OCI-M1 (cell line): ENCODE measurements at places on chromosomes 12 and 14.

DNA sequence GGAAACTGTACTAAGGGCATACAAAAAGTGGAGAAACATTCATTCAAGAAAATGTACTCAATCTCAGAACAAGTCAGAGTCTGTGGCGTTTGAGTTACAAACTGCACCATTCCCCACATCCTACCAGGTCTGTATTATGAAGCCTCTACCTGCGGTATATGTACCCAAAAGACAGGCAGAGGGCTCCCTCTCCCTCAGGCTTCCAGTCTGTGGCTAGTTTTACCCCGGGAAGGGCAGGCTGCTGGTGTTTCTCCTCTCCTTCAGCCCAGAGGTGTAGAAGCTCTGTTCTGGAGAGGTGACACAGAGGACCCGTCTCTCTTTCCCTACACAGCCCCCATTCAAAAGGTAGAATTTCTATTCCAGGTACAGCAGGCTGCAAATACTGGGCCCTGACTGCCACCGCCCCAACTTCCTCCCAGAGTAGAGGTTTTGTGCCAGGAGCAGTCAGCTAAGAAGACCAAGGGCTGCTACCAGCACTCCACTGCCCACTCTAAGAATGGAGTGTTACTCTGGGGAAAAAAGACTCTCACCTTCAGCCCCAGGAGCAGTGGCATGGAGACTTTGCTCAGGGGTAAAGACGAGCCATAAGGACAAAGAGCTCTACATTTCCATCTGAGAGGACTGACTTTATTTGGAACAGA lies 39.4 kb downstream of the PARP11 start:
- no peak for DNase-seq

DNA sequence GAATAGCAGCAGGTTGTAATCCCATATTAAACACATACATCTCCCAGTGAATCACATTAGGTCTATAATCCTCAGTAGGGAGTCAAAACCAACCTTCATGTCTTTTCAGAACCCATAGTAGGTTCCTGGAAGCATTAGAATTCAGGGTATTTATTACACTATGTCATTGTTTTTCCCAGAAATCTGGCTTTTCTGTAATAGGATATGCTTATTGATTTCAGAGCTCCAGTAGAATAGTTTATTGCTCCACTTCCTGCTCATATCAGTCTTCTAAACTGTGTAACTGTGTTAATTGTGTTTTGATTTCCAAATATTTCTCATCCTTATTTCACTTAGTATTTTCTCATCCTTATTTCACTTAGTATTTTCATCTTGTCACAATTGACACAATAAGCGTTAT lies 268.0 kb downstream of the CCDC59 start:
- DNase-seq: peak; percentile 24

DNA sequence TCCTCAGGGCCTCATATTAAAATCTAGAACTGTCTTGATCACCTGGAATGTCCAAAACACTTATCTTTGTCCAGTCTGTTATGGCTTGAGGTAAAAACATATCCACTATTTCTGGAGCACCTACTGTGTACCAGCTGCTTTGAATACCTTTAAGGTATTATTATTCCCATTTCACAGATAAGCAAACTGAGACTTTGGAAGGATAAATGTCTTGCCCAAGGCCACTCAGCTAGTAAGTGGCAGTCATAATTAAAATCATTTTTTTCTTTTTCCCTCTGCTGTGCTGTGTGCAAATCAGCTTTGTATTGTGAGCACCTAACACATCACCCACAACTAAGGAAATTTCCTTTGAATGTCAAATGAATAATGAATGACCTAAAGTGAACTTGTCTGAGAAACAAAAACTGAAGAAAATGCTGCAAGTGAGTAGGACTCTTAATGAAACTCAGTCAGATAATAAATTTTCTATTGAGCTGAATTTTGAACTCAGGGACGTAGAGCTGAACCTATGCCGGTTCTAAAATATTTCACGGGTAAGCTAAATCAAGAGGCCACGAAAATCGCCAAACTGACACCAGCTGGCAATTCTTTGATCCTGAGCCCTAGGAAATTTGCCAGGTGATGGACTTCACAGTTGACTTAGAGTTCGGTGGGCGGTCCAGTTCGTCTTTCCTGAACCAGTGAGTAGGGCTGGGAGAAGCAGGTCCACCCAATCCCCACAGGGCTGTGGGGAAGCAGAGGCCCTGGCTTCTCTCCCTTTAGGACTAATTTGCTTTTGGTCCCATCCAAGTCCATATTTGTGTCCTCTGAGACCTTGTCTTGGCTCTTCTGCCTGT lies 159.7 kb upstream of the PWP1 start:
- no peak for DNase-seq

GRCh38 chr14:103538291-103539055 lies 9.5 kb downstream of the TRMT61A start:
- DNase-seq: no peak

- peak; percentile 71 for DNase-seq
Measured at GRCh38 chr14:54902521-54903420, at the start of gene GCH1. GCH1 (minus strand) TSS chr14:54902826; CDS start chr14:54902663, 163 bp downstream.

- peak; percentile 97 for DNase-seq
Measured at GRCh38 chr12:108855284-108856169, 1.9 kb downstream of the SSH1 start.

- DNase-seq: no peak
Measured at GRCh38 chr12:107165581-107165980, 72.2 kb upstream of the CRY1 start.

DNA sequence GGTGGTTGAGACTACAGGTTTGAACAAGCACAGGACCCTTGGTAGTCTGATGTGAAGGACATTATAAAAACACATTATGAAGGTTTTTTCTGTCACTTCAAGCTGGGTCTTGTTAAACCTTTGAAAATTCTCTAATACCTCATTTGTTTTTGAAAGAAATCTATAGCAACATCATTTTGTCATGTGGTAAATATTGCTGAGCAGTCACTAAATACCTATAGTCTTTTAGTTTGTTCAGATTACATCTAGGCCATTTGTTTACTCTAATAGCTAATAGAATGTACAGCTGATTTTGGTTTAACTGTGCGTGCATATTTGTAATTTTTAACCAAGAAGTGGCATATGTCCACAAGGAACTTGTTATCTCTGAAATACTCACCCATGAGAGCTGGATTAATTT lies 2.9 kb downstream of the PPM1A start:
- no peak for DNase-seq

- DNase-seq: no peak
Measured at GRCh38 chr12:12999271-12999958, 650 bp downstream of the HEBP1 start.

DNA sequence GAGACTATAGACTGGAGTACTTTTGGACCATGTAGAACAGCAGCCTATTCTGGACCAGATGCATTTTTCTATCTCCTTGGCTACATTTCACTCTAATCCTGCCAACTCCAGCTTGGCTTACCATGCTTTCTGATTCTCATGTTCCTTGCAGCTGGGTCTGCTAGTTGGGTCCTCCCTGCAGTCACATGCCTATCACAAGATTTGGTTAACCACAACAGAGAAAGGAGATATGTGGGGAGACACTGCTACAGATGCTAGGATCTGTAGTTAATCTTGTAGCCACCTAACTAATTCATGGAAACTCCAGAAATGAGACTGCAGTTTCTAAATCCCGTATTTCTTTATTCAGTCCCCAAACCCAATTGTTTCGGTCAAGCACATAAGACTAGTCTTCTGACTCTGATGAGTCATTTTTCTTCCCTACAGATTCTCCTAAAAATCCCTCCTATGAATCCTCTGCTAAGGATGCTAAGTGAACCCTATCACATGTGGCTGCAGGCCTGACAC lies 410.6 kb downstream of the DAD1 start:
- peak; percentile 80 for DNase-seq

- no peak for DNase-seq
Measured at GRCh38 chr12:12178559-12178958, 88.3 kb downstream of the LRP6 start.

DNA sequence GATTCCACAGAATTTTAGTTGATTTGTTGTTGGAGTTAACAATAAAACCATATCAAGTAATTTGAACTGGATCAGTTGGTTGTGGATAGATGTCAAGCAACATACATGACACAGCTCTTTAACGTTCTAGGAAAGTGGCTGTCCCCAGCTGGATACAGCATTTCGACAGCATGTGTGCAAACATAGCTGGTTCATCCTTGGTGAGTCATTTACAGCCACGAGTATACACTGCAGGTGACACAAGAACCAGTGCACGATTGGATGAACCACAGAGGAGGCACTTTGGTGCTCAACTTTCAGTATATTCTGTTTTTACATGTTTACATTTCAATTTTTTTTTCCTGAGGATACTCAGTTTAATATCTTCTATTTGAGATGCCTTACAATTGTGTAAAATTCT lies 242.4 kb downstream of the TMEM117 start:
- peak; percentile 39 for DNase-seq

- no peak for DNase-seq
Measured at GRCh38 chr12:24749171-24749570, 199.7 kb downstream of the BCAT1 start.

- DNase-seq: no peak
Measured at GRCh38 chr12:68131867-68132414, 27.6 kb downstream of the IFNG start.

- no peak for DNase-seq
Measured at GRCh38 chr12:92938018-92938417, 8.9 kb upstream of the EEA1 start.

GRCh38 chr12:104582739-104583138 lies 126.0 kb downstream of the CHST11 start:
- DNase-seq: no peak

- DNase-seq: no peak
Measured at GRCh38 chr12:128312661-128313060, 45.7 kb downstream of the TMEM132C start.

DNA sequence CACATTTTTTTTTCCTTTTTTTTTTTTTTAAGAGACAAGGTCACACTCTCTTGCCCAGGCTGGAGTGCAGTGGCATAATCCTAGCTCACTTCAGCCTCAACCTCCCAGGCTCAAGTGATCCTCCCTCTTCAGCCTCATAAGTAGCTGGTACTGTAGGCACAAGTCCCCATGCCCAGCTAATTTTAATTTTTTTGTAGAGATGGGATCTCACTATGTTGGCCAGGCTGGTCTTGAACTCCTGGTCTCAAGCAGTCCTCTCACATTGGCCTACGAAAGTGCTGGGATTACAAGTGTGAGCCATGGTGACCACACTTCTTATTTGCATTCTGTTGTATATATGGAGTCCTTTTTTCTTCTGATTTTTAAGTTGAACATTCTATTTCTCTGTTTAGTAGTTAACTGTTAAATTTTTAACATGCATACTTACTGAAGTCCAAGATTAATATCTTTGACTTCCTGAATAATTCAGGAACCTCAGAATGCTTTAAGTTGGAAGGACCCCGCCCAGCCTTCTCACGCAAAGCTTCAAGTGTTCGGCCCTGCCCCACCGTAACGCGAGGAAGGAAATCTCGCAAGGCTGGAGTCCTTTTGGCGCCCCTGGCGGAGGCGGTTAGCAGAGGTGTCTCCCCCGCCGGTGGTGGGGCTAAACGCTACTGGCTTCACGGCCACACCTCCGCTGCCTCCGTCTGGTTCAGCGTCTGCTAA lies 21.6 kb downstream of the SPATS2 start:
- peak; percentile 86 for DNase-seq

GRCh38 chr12:49587174-49587908 lies 18.1 kb downstream of the FAM186B start:
- no peak for DNase-seq

- DNase-seq: no peak
Measured at GRCh38 chr12:78316136-78316535, 485.4 kb downstream of the NAV3 start.

GRCh38 chr12:101826766-101827368 lies 3.9 kb downstream of the GNPTAB start:
- peak; percentile 71 for DNase-seq

DNA sequence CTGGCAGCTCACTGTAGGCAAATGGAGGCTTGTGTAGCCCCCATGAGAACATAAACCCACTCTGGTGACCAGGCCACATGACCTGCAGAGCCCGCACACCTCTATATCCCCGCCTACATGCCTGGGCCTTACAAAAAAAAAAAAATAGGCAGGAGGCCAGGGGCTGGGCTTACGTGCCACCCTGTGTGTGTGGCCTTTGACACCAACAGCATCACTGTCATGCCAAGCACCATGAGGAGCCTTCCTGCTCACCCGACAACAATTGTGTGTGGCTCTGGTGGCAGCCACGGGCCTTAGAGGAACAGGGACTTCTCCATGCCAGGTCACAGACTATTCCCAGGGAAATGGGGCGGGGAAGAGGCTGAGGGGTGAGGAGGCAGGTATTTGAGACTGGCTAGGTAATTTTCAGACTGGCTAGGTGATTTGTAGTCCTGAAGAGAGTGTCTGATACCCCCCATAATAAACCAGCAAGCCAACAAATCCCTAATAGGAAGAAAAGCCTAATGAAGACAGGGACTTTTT lies 140.0 kb downstream of the DPF3 start:
- no peak for DNase-seq

DNA sequence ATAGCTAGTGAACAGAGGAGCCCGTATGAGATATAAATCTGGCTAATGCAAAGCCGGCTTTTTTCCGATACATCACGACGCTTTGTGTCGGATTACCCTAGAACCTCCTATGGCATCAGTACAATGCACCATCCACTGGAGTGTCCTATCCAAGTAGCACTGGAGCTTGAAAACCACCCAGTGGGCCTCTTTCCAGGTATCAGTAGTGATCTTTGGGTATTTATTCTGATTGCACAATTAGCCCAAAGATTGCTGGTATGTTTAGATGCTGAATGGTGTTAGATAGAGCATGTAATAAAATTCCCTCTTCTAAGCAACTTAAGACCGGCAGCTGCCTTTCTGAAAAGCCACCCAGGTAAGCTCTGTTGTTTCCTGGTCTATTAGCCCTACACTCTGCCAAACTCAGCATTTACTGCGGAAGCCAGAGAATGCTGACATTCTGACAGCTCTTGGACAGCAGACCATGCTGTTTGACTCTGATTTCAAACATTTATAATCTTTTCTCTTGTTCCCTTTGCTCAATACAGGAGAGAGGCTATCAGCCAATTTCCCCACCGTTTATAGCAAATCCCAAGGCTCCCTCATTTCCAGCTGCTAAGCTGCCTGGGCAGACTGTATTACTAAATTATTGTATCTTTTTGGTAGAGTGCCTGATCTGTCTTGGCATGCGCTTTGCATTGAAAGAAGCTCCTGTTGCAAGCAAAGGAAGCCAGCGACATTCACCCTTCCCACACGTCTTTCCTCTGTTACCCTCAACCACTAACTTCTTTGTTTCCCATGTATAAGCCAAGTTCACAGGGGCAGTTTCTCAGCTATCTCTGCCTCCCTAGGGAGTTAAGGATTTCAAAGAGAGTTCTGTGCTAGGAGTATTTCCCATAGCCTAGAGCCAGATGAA lies 388.3 kb upstream of the GARIN6 start:
- no peak for DNase-seq

- DNase-seq: peak; percentile 32
Measured at GRCh38 chr12:55847033-55847432, 4.3 kb upstream of the MMP19 start.

DNA sequence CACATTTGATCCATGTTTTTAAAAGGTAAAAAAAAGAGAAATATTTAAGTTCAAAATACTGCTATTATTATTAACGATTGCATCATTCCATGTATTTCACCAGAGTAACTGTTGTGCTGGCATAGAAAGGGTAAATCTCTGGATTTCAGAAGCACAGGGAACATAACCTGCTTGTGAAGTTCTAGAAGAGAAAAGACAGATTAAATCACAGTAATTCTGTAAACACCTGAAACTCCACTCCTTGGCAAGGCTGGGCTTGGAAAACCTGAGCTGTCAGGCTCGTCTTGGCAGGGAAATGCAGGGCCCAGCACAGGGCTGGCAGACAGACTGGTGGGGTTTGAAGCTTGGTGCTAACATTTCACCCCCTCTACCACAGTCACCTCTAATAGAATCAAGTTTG lies 35.1 kb downstream of the SVOP start:
- DNase-seq: no peak

GRCh38 chr14:54976316-54976715 lies 50.6 kb downstream of the WDHD1 start:
- DNase-seq: no peak
